ENCODE measurements at places on chromosomes 7 and 10.

DNA sequence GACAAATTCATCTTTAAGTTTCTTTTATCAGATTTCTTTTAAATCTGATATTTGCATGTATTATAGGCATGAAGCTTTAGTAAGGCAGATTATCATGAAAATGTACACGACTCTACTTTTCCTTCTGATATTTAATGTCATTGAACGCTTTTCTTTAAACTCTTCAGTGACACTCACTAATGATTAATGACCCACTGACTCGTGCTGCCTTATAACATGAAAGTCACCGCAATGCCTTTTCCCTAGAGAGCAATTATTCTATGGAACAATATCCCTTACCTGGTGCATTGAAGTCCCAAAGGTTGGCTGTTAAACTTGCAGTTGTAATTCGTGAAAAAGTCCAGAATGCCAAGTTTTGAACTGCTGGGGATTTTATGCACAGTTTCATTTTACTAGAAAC, 33.4 kb upstream of the HGF start:
- DNase-seq: no peak

- no peak for DNase-seq
These were observed 8.6 kb upstream of the TARP start for GRCh38 chr7:38282081-38282480.

- no peak for DNase-seq
These were observed 19.4 kb upstream of the EPHB6 start for GRCh38 chr7:142835487-142835886.

DNA sequence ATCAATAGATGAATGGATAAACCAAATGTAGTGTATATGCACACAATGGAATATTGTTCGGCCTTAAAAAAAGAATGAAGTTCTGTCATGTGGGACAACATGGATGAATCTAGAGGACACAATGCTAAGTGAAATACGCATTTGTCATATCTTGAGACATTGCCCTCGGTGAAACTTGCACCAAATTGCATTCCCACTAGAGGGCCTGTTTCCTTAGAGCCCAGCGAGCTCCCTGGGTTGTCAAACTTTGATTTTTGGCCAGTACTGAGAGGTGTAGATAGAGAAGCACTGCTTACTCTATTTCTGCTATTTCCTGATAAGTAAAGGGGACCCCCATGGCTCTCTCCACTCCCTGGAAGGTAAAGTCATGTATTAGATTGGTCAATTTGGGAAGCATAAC, 157.1 kb downstream of the GPAM start:
- DNase-seq: no peak

- no peak for DNase-seq
These were observed 723.4 kb downstream of the PARD3 start for GRCh38 chr10:34091635-34092195.

DNA sequence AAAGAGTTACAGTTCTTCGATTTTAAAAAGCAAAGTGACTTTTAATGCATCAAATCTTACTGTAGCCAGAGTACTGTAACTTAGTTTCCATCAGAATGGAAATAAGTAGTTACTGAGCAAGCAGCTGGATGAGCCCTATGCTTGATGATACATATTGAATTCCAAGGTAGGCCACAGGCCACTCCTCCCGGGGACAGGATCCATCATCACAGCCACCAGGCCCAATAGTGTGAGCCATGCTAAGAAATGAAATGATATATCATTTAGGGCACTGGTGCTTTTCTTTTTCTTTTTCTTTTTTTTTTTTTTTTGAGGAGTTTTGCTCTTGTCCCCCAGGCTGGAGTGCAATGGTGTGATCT, 42.9 kb upstream of the TOMM7 start:
- DNase-seq: no peak

- no peak for DNase-seq
These were observed 852 bp upstream of the PRKAR1B start for GRCh38 chr7:727806-728460.

GRCh38 chr7:16404636-16405035, 16.7 kb downstream of the CRPPA start:
- DNase-seq: no peak

GRCh38 chr7:37493123-37493522, 44.5 kb upstream of the ELMO1 start:
- DNase-seq: no peak

DNA sequence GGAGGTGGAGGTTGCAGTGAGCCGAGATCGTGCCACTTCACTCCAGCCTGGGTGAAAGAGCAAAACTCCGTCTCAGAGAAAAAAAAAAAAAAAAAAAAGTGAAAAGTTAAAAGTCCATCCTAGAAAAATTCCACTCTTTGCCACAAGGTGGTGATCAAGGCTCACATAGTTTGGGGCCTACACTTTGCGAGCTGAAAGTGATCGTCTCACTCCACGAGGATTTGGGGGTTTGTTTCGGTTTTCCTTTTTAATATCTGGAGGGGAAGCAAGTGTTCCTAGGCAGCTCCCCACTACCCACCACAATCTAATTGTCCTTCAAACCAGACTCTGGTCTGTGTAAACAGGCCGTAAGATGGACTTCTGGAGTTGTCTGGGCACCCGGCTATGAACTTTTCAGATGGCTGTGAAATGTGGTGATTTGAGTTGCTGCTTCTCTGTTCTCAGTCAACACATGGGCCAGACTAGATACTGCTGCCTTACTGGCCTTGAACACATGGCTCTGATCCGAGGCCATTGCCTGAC, 27.1 kb downstream of the PRLHR start:
- peak; percentile 83 for DNase-seq

- no peak for DNase-seq
These were observed 447.0 kb downstream of the GRID1 start for GRCh38 chr10:85919491-85920021.

GRCh38 chr7:73536479-73536878, 14.4 kb upstream of the BAZ1B start:
- DNase-seq: no peak

DNA sequence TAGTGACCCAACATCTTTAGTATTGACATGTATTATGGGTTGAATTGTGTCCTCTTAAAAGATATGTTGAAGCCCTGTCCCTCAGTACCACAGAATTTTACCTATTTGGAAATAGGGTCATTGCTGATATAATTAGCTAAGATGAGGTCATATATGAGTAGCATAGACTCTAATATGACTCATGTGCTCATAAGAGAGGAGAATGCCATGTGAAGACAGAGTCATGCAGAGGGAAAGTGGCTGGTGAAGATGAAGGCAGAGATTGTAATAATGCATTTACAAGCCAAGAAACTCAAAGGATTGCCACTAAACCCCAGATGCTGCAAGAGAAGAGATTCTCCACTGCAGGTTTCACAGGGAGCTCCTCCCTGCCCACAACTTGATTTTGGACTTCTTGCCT, 496.4 kb downstream of the KIF20B start:
- DNase-seq: peak; percentile 36

GRCh38 chr7:51139796-51140195, 176.8 kb downstream of the COBL start:
- DNase-seq: no peak

GRCh38 chr10:113494761-113495160, 58.1 kb upstream of the HABP2 start:
- no peak for DNase-seq

DNA sequence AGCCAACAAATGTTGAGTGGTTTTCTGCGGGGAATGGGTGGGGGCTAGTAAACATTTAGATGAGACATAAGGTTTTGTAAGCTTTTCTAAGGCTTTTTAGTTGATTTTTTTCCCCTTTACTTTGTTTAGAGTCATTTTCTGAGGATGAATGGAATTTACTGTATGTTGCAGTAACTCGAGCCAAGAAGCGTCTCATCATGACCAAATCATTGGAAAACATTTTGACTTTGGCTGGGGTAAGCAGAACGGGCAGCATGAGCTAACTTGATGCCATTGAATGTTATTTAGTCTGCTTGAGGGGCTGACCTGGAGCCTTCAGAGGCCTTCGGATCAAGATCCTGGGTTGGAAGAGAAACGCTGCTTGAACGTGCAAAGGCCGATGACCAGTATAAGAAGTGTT, 37.3 kb downstream of the FBH1 start:
- DNase-seq: peak; percentile 59

GRCh38 chr7:98815313-98815712, 54.5 kb downstream of the TMEM130 start:
- DNase-seq: no peak

- peak; percentile 54 for DNase-seq
These were observed 207.8 kb upstream of the MGMT start for GRCh38 chr10:129259128-129259815.

- DNase-seq: peak; percentile 62
These were observed 3.6 kb downstream of the NPM3 start for GRCh38 chr10:101779544-101780186.

GRCh38 chr10:11229893-11230292, 212.2 kb downstream of the CELF2 start:
- no peak for DNase-seq

DNA sequence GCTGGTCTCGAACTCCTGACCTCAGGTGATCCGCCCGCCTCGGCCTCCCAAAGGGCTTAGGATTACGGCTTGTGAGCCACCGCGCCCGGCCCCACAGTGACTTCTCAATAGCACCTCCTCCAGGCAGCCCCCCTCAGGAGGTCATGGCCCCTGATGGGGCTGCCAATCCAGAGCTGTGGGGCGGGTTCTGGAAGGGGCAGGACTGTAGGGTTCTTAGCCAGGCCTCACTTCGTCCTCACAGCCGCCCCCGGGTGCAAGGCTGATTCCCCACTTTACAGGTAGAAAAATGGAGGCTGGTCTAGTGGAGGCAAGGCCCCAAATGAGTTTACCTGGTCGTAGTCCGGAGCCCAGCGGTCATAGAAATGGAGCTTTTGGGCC, 638 bp downstream of the METTL27 start:
- DNase-seq: no peak

- DNase-seq: peak; percentile 56
These were observed 373.7 kb downstream of the PHTF2 start for GRCh38 chr7:78172267-78172757.

DNA sequence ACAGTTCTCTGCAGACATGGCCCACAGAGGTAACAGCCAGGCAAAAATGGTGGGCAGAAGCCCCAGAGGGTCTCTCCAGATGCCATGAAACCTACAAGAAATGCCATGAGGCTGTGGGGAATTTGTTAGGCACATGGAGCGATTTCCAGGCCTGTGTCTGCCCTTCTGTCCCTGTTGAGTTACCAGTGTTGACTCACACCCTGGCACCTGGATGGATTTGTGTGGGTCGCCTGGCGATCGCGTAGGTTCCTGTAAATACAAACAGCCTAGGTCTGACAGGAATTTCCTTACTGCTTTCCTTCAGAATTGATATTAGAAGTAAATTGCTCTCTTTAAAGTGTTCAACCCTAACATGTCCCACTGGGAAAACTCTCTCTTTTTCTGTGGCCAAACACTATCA, 164.9 kb upstream of the EEPD1 start:
- no peak for DNase-seq

- DNase-seq: no peak
These were observed 215.5 kb downstream of the GATA3 start for GRCh38 chr10:8269976-8270375.

GRCh38 chr7:124813994-124814798, 48.6 kb upstream of the GPR37 start:
- DNase-seq: no peak

- peak; percentile 94 for DNase-seq
These were observed at the start of gene HOXA3 for GRCh38 chr7:27151931-27152815. TSS of gene HOXA3 (minus strand) at chr7:27152583. CDS start at chr7:27110640, 41,943 bp downstream.

DNA sequence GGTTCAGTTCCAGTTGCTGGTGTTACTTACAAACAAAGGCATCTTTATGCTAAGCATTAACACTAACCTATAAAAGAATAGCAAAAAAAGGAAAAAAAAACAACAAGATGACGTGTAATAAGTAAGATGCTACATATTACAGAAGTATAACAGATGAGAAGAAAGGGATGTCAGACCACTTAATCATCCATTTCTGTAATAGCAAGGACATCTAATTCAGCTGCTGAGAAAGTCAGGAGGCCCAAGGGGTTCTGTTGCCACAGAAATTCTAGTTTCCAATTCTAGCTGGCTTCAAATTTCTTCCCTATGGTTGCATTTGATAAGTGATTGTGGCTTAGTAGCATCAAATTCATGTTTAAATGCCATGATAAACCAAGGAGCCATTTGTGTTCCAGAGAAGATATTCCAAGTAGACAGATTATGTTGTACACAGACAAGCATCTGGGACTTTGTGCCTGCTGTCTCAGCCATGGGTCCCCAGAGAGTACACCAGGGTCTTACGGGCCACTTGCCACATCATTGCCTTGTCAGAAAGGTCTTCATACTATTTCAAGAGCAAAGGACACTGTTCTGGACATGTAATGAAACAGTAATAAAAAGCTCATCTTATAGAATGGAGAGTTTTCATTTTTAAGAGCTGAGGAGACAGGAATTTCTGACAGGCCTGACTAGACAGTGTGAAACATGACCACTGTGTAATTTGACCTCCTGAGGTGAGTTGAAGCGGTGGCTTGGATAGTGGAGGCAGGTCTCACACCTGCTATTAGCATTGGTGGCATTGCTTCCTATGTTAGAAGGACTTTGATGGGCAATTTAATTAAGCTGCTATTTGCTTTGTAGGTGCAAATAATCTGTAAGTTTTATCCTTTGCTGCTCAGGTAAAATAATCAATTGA, 4.2 kb upstream of the ASB4 start:
- DNase-seq: no peak

DNA sequence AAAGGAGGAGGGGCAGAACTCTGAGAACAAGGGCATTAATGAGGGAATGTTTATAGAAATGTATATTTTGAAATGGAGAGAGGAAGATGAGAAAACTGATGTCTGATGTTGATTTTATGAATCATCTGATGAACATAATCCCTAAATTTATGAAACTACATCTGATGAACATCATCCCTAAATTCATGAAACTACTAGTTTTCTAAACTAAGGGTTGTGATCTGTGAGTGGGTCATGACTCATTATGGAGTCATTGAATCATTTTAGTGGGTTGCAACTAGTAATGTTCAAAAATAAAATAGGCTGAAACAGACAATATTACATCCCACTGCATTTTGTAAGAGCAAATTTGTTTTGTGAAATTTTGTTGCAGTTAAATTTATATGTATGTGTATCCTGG, 442.6 kb upstream of the TEX47 start:
- DNase-seq: no peak

GRCh38 chr10:57494486-57494885, 773.2 kb downstream of the IPMK start:
- DNase-seq: no peak

- DNase-seq: no peak
These were observed 821 bp downstream of the SLC35B4 start for GRCh38 chr7:134315679-134316538.

DNA sequence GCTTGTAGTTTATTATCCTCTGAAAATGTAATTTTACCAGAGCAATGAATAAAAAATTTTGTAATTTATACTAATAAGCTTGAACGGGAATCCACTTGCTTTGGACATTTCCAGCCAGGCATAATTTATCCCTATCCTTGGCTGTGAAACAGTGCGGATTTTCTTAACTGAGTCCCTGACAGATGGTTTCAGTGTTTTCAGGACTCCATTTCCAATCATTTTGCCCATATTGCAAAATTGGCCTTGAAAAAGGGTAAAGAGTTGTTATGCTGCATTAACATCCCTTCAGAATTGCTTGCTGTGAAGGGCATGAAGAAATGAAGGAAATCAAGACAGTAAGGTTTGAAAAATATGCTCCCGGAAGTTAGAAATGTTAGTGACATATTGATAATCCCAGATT, 57.7 kb downstream of the NXPH1 start:
- DNase-seq: no peak

GRCh38 chr7:31202801-31203200, 137.7 kb downstream of the NEUROD6 start:
- DNase-seq: no peak

- DNase-seq: no peak
These were observed 20.0 kb downstream of the CUBN start for GRCh38 chr10:17109475-17110207.

All from muscle of back (tissue), 13 donors.